ENCODE measurements at places on chromosomes 5 and 9.

DNA sequence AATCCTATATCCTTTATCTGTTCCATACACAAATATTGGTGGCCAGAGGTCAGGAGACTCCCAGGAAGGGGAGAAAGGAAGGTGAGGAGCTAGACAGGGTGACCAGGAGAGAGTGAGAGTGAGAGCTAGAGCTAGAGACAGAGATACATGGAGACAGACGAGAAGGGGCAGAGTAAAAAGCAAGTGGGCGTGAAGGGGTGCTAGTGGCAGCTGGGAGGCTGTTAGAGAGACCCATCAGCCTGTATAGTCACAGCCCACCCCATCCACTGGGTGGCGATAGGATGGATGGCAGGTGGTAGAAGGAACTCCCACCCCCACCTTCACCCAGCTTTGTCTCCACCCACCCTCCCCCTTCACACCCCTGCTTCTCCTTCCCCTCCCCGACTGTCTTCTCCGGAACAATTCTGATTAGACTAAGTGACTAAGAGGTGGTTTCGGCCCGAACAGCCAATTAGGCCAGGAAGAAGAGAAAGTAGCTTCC is 32.8 kb downstream of the PCDH1 start:
- peak; percentile 20 for DNase-seq

GRCh38 chr9:133937120-133937519 is 55.0 kb downstream of the VAV2 start:
- DNase-seq = no peak

DNA sequence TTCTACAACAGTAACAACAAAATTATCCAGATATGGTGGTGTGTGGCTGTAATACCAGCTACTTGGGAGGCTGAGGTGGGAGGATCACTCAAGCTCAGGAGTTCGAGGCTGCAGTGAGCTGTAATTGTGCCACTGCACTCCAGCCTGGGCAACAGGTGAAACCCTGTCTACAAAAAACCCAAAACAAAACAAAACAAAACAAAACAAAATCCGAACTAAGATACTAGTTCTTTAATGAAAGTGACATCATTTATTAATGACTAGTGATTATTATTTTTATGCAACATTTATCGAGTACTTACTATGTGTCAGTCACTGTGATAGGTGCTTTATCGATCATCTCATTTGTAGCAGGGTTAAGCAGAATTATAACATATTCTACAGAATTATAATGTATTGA is 196.9 kb upstream of the GDNF start:
- no peak for DNase-seq

DNA sequence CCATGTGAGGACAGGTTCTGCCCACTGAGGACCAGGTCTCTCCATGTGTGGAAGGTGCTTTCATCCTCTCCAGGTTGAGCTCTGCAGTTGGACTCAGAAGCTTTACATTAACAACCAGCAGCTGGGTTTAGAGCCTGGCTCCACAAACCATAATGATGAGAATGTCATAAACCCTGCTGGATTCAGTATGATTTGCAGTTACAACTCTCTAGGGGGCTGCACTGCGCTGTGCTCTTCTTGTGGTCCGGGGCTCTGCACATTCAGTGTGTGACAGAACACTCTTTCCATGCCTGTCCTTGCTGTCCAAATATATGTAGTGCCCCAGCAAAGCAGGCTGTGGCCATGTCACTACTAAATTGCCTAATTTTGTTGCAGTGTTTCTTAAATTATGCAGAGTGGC is 334.3 kb downstream of the ICE1 start:
- DNase-seq = no peak

GRCh38 chr5:122844910-122845228 is 544 bp upstream of the SNX24 start:
- DNase-seq = no peak

DNA sequence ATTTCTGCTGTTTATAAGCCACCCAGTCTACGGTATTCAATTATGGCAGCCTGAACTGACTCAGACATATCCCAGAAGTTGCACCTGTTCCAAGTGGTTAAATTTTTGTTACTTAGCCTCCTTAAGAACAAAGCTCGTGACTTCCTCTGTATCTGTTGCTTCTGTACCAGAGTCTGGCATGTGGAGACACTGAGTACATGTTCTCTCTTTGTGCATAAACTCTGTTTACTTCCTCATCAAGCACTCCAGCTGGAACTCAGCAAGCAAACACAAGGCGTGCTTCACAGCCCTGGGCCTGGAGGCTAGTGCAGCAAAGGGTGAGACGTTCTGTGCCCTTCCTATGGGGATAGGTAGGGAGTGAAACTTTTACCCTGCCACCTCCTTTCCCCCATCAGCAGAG is 19.0 kb downstream of the C9orf152 start:
- DNase-seq = no peak

GRCh38 chr5:102918986-102919610 is 164.0 kb downstream of the PAM start:
- DNase-seq = no peak

DNA sequence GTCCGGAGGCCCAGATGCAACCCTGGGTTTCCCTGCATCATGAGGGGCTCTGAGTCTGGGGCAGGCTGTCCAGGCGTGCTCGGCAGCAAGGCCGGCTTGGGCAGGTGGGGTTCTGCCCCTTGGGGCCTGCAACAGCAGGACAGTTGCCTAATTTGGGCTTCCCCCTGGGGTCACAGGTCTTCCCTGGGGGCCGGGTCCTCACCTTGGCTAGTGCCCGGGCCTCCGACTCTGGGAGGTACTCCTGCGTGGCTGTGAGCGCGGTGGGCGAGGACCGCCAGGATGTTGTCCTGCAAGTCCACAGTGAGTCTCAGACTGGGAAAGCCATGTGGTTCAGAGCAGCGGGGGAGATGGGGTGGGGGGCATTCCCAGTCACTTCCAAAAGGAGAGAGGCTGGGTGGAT is 82.1 kb upstream of the ASS1 start:
- DNase-seq = no peak

DNA sequence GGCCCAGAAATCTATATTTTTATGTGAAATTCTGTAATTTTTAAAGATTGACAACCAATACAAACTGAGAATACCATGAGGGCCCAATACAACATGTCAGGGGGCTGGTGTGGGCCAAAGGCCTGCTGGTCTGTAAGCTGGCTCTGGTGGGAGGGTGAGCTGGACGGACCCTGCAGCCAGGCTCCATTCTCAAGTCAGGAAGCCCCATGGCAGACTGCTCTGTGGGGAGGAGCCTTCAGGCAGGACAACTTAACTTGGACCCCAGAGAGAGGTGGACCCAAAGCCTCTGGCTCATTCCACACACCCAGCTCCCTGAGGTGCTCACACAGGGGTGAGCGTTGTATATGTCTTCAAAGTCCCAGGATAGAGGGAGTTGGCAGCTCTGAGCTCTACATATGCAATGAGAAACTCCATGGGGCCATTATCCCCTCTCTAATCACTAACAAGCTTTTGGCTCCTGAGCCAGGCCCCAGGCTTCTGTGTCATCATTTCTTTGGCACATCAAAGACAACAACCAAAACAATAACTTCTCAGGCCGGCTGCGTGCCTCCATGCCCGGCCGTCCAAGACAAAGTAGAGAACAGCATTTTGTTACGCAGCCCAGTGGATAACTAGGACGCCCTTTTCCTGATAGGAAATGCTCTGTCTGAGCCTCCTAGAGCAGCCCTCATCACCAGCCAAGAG is 6.4 kb downstream of the SEPTIN8 start:
- DNase-seq = no peak

DNA sequence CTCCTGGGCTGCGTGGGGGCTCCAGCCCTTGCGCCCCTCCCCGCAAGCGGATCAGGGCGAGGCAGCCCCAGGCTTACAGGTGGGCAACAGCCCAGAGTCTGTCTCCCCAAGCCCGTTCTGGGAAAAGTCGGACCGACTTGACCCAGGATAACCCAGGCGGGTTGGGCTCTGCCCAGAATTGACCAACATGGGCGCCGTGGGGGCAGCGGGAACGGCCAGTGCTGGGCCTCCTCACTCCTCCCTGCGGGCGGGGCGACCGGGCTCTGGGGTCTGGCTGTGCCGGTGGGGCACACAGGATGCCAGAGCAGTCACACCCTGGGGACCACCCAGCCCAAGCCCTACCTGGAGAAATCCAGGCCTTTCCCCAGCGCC is 15.3 kb upstream of the SYNPO start:
- DNase-seq = no peak

- DNase-seq = no peak
Observed at GRCh38 chr5:171776770-171777759, 8.6 kb upstream of the SMIM23 start.

GRCh38 chr5:104048231-104048630 is 485.6 kb upstream of the NUDT12 start:
- DNase-seq = no peak

GRCh38 chr9:109922617-109923470 is 142.8 kb downstream of the PALM2AKAP2 start:
- DNase-seq = no peak

GRCh38 chr9:111928359-111928720 is 31.7 kb downstream of the UGCG start:
- DNase-seq = no peak

- no peak for DNase-seq
Observed at GRCh38 chr5:142881784-142882126, 111.6 kb downstream of the ARHGAP26 start.

- no peak for DNase-seq
Observed at GRCh38 chr5:75108515-75108914, 56.2 kb upstream of the GCNT4 start.

DNA sequence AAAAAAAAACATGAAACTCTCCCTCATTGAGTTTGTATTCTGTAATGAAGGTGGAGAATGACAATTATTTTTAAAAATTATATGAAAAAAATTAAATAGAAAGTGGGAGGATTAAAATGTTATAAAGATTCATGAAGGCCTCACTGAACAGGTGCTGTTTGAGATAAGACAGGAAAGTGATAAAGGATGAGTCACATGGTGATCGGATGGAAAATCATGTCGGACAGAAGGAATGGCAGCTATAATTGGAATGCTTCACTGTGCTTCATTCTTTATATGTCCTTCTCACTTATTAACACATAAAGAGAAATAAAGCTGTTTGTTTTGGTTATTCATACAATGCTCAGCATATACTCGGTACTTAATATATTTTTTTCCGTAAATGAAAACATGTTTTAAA is 464.5 kb upstream of the RGMB start:
- DNase-seq = no peak

DNA sequence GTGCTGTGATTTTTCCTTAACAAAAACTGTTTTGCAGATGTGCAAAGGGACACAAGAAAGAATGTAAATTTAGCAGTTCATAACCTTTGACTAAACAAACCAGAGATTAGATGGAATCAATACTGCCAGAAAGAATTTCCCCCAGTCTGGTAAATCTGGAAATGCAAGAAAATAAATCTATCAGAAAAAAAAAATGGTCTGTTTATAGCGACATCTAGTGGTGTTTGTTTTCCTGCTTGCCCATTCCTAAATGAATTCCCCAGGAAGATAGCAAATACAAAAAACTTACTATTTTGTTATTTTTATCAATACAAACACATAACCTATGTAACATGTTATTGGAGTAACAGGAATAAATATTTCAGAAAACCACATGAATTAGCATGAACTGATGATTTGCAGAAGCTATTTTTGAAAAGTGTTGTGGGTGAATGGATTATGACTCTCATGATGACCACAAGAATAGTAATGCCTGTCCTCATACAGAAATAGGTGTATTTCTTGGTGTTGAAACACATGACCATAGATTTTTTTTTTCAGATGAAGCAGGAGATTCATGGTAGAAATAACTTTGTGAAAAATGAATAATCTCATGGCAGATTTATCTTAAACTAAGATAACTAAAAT is 1703.8 kb downstream of the MAT2B start:
- no peak for DNase-seq

DNA sequence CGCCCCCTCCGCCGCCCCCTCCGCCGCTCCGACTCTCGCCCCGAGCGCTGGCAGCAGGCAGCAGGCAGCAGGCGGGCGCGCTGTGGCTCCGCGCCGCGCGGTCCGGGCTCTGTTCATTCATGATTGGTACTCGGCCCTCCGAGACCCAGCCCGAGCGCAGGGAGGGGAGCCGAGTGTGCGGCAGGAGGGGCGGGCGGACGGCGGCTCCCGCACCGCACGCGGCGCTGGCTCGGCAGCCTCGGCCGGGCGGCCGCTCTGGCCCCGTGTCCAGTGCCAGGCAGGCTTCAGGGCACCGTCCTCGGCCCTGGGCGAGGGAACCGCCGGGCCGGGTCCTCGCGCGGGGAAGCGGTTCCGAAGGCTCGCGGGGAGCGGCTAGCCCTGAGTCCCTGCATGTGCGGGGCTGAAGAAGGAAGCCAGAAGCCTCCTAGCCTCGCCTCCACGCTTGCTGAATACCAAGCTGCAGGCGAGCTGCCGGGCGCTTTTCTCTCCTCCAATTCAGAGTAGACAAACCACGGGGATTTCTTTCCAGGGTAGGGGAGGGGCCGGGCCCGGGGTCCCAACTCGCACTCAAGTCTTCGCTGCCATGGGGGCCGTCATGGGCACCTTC is at the start of gene KCNIP1:
KCNIP1 (plus strand) TSS at position 31 of the 607 bp plus-strand sequence.
- DNase-seq = no peak

GRCh38 chr5:38751103-38751502 is 94.7 kb upstream of the OSMR start:
- DNase-seq = no peak

DNA sequence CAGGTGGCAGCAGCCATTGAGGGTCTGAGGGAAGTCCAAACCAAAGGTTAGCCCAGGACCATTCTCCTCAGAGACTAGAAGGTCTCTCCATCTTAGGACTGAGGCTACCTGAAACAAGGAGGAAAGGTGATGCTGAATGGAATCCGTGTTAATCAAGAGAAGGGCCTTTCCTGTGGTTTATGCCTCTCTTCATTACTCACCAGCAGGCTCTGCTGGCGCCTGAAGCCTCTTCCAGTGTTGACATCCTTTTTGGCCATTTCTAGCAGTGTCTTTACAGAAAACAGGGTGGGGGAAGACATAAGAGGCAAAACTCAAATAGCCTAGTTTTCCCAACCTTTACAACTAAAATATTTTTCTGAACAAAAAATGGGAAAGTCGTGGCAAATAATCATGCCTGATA is 98.0 kb downstream of the ENC1 start:
- no peak for DNase-seq

- no peak for DNase-seq
Observed at GRCh38 chr5:17190799-17191391, 26.5 kb upstream of the BASP1 start.

DNA sequence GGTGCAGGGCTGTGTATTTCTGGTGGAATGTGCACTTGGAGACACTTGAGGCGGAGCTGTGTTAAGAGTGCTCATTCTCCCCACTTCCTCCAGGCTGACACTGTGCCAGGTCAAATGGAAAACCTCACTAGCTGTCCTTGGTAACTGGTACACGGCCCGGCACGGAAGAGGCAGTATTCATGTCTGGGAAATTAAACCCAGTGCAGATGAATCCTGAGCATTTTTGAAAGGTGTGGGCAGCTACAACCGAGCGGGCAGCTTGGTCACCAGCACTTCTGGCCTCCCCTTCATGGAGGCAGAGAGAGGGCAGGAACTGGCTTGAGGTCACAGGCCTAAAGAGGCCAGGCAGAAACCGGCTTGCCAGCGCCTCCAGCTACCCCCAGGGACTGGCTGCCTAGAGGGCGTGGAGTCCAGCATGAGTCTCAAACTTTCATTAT is 1.6 kb downstream of the CLPTM1L start:
- no peak for DNase-seq
